ENCODE measurements at places on chromosomes 4 and X.

DNA sequence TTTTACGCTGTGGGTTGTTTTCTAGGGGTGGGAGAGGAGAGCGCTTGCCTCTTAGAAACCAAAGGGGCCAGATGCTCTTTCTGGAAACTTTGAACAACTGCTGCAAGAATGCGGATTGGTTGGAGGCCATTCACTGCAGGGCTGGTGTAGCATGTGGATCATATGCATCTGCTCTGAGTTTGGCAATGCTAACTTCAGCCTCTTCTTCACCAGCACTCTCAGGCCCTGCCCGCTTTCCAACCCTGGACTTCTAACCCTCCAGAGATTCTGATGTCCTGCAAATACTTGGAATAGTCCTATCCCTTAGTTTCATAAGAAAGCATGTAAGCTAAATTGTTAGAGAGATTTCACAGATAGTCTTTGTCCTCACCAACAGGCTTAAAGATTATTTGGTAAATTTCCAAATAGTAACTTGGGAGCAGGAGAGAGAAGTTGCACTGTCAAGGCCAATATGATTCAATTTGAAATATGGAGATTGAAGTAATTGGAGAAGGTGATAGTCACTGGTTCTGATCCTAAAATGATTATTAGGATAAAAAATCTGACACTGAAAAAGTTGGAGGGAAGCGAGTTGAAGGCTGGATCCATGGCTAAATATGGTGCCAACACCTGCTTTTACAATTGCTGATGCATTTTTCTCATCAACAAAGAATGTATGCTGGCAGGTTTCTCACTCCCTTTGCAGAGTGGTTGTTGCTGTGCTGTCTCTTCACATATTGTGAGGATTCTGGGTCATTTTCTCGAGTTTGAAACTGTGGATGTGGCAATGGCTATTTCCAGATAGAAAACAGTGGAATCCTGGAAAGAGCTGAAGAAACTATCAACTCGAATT is 210.4 kb downstream of the PTTG2 start:
- DNase-seq: no peak

GRCh38 chr4:113760795-113761619 is 531 bp downstream of the CAMK2D start:
- no peak for DNase-seq

GRCh38 chrX:118347131-118347530 is 1.2 kb downstream of the WDR44 start:
- DNase-seq: no peak

DNA sequence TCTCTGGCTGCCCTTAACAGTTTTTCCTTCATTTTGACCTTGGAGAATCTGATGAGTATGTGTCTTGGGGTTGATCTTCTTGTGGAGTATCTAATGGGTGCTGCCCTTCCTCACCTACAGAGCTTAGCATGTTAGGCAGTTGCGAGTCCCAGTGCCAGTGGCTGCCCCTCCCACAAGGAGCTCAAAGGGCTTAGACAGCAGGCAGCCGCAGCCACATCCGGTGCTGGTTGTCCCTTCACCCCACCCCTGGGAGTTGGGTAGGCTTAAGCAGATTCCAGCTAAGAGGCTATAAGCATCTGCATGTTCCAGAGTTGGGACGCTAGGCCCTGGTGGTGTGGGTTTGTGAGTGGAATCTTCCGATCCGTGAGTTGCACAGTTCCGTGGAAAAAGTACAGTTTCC is 322.1 kb upstream of the ARX start:
- no peak for DNase-seq

DNA sequence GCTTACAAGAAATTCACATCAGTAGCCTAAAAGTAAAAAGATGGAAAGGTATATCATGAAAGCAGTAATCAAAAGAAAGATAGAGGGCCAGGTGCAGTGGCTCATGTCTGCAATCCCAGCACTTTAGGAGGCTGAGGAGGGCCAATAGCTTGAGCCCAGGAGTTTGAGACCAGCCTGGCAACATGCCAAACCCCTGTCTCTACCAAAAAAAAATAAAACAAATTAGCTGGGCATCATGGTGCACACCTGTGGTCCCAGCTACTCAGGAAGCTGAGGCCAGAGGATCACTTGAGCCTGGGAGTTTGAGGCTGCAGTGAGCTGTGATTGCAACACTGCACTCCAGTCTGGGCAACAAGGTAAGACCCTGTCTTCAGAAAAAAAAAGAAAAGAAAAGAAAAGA is 55.5 kb downstream of the GSPT2 start:
- DNase-seq: no peak

- DNase-seq: no peak
These were observed 13.6 kb downstream of the SMIM10L2A start for GRCh38 chrX:135435139-135435922.

GRCh38 chr4:4247696-4248028 is 361 bp downstream of the TMEM128 start:
- no peak for DNase-seq

GRCh38 chr4:48085821-48086589 is 48.0 kb downstream of the TXK start:
- no peak for DNase-seq

DNA sequence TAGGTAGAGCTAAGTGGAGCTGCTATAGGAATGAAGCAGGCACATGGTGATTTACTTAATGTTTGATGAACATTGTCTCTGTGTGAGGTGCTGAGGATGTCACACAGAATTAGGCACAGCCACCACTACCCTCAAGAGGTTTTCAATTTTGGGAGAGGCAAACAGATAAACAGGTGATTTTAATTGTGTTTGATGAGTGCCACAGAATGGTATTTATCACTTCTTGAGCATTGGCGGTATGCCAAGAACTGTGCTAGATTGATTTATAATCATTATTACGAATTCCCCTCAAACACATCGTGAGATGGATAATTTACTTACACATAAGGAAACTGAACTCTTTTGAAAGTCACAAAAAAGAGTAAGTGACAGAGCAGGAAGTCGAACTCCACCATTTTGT is 74.8 kb downstream of the FREM3 start:
- DNase-seq: no peak

- no peak for DNase-seq
These were observed 10.7 kb upstream of the FBXL5 start for GRCh38 chr4:15665753-15666365.

GRCh38 chrX:117511379-117511778 is 605.2 kb downstream of the KLHL13 start:
- no peak for DNase-seq

DNA sequence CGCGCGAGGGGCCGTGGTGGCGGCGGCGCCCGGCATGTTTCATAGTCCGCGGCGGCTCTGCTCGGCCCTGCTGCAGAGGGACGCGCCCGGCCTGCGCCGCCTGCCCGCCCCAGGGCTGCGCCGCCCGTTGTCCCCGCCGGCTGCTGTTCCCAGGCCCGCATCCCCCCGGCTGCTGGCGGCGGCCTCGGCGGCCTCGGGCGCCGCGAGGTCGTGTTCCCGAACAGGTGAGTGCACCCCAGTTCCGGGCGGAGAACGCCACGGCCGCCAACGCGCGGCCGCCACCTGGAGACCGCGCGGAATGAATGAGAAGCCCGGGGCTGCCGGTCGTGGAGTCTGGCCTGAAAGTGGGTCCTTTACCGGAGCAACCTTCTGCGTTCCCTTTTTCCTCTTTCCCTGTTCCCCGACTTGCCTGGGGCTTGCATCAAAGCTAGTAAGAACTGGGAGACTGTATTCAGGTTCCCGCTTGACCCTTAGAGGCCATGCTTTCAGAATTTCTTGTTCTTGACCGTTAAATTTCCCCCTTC is 429 bp downstream of the NOCT start:
- no peak for DNase-seq

DNA sequence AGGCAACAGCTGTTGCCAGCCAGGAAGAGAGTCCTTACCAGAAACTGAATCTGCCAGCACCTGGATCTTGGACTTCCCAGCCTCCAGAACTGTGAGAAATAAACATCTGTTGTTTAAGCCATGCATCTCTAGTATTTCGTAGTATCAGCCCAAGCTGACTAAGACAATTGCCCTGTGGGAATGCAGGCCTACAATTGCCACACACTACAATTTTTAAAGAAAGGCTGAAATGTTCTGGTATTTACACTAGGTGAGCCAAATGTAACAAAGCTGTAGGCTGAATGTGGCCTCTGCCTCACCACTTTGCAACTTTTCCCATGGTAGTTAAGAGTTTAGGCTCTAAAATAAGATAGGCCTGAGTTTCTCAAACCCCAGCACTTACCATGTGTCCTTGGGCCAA is 59.1 kb downstream of the SPATA18 start:
- DNase-seq: no peak

DNA sequence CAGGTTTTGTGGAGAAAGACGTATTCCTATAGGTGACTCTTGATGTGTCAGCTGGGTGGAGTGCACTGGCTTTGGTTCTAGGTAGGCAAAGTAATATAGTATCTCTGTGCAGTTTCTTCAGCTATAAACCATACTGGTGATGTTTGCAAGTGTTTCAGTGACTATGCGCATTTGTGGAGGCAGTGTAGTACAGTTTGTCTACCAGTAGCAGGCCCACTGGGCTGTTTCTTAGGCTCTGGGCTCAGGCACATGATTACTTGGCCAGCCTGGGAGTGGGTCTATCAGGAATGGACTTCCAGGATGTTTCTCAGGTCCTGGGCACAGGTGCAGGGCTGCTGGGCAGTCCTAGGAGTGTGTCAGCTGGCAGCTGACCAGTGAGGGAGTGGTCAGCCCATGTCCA is 51.9 kb upstream of the INTU start:
- DNase-seq: no peak

DNA sequence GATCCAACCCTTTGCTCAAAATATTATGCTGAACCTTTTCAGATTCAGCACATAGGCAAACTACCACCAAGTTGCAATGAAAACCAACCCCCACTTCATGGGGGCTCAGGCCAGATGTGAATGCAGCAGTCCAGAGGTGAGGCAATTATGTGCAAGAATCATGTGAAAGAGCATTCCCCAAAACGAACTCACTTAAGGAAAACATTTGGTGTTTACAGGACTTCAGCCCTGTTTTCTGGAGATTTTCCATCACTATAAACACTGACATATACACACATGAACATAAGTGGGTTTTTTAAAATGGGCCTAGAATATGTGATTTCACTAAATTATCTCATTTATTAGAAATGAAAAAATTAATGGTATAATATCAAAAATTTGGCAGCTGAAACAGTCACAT is 31.5 kb downstream of the BMP3 start:
- DNase-seq: no peak

GRCh38 chrX:133391111-133391510 is 24.2 kb downstream of the GPC4 start:
- no peak for DNase-seq

GRCh38 chr4:183272384-183272783 is 47.7 kb downstream of the CLDN22 start:
- DNase-seq: no peak
